Osteocyte (in vitro differentiated cells): ENCODE measurements at places on chromosomes 12 and 14. TPM values are rescaled to one million over a fixed set of nuclear protein-coding genes. Genes with fewer than 3 reads are reported as not detected.

- DNase-seq: no peak
These were observed 42.8 kb downstream of the IRF2BPL start for GRCh38 chr14:76985540-76986230.

DNA sequence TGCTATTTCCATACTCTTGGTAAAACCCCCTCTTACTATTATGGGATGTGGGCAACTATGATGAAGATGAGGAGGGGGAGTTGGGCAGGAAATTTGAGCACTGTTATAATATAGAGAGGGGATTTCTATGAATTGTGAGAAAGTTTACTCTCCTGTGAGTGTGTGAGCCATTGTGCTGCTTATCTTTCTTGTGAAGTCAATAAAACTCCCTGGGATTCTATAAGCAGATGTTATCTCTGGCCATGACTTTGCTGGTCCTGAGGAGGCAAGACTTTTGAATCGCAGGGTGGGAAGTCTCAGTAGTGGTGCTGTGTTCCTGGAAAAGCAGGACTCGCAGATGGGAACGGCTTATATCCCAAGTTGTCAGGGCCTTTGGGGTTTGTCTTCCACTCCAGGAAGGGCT lies 62.2 kb downstream of the EMP1 start:
- no peak for DNase-seq

DNA sequence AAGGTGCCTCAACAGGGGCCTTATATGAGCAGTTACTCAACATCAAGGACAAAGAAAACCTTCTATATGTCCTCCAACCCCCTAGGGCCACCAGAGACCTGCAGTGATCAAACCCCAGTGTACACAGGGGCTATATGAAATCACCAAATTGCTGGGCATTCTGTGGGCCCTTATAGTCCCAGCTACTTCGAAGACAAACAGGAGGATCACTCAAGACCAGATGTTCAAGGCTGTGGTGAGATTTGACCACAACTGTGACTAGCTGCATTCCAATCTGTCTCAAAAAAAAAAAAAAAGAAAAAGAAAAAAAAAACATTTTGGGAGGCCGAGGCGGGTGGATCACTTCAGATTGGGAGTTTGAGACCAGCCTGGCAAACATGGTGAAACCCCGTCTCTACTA lies 51.0 kb upstream of the PRB2 start:
- no peak for DNase-seq

DNA sequence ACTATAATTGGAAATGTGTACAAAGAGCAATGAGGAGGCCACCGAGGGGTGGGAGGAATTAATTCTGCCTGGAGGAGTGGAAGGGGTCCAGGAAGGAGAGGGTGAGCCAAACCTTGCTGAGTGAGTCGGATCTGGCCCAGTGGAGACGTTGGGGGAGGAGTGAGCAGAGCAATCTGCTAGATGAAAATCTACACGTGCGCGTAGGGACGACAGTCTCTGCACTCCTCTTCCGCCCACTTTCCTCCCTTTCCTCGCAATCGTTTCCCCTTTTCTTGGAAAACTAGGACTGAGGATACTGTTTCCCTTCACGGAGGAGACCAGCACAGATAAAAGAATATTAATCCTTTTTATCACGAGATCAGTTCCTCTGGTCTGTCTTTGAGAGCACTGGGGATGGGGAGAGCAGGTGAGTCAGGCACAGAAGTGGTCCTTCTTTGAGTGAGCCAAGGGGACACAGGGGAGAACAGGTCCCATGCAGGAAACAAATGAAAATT lies 2.9 kb upstream of the NAB2 start:
- no peak for DNase-seq

GRCh38 chr14:50798048-50798421 lies 32.9 kb downstream of the NIN start:
- no peak for DNase-seq

DNA sequence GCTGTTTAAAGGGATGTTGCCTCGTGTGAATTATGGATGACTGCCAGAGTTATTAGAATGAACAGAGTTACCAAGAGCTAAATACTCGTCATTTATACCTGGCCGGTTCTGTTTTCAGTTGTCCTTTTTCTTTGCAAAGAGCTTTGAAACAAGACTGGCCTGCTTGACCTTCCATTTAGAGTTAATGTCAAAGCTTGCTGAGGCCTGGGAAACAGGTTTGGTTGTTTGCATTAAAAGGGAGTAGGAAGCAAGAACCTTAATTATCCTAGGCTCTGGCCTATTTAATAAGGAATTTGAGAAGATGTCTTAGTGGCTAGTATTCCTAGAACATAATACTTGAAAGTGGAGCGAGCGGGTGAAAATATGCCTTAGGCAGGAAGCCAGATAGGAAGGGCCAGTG lies 233.3 kb downstream of the CACNA1C start:
- DNase-seq: no peak

GRCh38 chr12:124015494-124016461 lies 42.8 kb downstream of the ZNF664 start:
- no peak for DNase-seq

GRCh38 chr12:9039397-9039977 lies 50.1 kb downstream of the KLRG1 start:
- DNase-seq: no peak

DNA sequence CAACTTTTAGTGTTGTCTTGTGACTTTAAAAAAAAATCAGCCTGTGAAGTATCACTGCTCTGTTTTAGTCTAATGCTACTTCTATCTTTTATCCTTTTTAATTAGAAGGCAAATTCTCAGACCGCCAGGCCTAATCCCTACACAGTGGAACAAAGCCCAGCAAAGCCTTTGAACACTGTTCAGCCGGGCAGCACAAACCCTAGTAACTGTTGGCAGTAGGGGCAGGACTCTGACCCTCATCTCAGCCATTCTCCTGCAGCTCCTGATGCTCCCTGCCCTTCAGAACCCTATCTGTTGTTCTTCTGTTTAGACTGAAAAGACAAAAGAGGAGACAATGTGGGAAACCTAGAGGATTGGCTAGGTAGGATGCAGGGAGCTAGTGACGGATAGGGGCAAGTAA lies 78.0 kb upstream of the OTX2 start:
- no peak for DNase-seq

- DNase-seq: no peak
These were observed 155.5 kb downstream of the SYT1 start for GRCh38 chr12:79020106-79020505.

GRCh38 chr12:117486840-117487659 lies 125.6 kb upstream of the NOS1 start:
- DNase-seq: no peak

DNA sequence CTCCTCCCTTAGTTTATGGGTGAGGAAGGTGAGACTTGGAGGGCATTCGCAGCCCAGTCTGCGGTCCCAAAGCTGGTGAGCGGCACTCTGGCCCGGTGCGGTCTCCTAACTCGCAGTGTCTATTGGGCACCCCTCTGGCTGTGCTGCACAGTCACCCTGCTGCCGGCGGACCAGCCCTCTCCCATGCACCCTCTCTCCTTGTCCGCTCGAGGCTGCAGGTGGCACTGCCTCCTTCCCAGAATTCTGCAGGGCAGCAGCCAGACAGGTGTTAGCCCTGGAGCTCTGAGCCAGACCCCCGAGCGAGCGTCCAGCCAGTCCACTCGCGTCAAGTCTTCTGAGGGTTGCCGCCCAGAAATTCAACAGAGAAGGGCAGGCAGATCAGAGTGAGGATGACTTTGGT lies 56.8 kb upstream of the DYNC1H1 start:
- DNase-seq: no peak

- no peak for DNase-seq
These were observed 86.2 kb upstream of the TMTC1 start for GRCh38 chr12:29869946-29870345.

- no peak for DNase-seq
These were observed 67.2 kb downstream of the CCDC88C start for GRCh38 chr14:91350483-91350812.

- DNase-seq: no peak
These were observed 32.0 kb upstream of the SEL1L start for GRCh38 chr14:81565441-81566290.

- no peak for DNase-seq
These were observed 27.1 kb upstream of the LUM start for GRCh38 chr12:91138337-91138920.

- no peak for DNase-seq
These were observed 54.9 kb upstream of the SRSF5 start for GRCh38 chr14:69711881-69712560.

DNA sequence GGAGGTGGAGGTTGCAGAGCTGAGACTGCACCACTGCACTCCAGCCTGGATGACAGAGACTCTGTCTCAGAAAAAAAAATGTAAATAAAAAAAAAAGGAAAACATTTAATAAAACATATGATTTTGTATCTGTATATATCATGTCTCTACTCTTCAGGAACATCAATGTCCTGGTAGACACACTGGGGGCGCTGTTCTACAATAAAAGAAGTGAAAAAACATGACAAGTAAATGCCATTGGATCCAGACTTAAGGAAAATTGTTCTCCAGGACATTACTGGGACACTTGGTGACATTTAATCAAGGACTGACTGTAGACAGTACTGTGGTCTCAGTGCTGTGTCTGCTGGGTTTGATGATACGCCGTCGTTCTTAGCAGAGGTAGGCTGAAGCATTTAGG lies 15.5 kb upstream of the KLC1 start:
- DNase-seq: no peak

DNA sequence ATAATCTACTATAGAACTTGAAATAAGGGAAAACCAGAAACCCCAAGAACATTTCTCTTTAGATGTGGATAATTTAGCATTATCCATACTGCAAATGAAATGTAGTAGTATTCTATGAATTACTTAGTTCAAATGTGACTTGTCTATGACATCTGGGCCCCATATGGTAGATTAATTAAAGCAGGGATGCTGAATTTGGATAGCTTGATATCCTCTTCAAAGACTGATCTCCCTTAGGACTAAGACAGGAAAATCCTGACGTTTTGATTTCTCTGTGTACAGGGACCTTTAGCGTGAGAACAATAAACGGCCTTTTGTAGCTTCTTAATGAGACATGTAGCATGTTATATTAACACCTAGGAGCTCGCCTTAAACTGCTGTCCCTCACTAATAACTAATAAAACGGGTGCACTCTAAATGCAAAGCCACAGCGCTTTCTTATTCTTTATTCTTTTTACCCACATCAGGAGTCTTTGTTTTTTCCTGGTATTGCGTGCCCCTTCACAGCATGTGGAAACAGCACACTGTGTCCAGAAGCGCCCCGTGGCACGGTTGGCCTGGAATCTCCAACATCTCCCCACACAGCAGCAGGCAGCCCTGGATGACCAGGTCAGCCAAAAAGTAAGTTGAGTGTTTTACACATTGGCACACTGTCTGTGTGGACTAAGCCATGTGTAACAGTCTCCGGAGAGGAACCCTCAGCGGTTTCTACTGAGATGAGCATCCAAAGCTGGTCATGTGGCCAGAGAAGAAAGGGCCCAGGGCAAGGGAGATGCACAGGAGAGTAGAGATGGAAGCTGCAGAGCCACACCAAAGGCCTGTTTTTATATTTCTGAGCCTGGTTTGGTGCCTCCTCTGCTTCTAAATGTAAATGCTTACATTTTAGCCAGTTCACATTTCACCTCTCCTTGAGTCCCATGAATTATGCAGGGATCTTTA lies 93.1 kb downstream of the SRGAP1 start:
- DNase-seq: no peak

- no peak for DNase-seq
These were observed 9.2 kb upstream of the NUAK1 start for GRCh38 chr12:106147956-106148355.

GRCh38 chr12:119603767-119604166 lies 10.2 kb downstream of the TMEM233 start:
- no peak for DNase-seq

DNA sequence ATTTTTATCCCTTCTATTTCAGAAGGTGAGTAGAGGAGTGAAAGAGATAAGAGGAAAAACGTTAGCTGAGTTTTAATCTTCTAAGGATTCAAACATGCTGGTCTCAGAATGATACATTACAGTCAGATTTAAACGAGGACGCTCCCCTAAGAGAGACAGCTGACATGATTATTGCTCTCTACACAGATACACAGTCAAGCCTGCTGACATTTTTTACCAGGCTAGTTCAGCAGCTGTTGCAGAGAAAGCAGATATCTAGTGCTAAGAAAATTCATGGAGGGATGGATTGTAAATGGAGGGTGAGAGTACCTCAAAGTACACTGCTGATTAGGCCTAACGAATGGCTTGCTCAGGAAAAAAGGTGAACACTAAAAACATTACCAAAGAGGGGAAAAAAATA lies 31.9 kb upstream of the SOS2 start:
- DNase-seq: no peak

DNA sequence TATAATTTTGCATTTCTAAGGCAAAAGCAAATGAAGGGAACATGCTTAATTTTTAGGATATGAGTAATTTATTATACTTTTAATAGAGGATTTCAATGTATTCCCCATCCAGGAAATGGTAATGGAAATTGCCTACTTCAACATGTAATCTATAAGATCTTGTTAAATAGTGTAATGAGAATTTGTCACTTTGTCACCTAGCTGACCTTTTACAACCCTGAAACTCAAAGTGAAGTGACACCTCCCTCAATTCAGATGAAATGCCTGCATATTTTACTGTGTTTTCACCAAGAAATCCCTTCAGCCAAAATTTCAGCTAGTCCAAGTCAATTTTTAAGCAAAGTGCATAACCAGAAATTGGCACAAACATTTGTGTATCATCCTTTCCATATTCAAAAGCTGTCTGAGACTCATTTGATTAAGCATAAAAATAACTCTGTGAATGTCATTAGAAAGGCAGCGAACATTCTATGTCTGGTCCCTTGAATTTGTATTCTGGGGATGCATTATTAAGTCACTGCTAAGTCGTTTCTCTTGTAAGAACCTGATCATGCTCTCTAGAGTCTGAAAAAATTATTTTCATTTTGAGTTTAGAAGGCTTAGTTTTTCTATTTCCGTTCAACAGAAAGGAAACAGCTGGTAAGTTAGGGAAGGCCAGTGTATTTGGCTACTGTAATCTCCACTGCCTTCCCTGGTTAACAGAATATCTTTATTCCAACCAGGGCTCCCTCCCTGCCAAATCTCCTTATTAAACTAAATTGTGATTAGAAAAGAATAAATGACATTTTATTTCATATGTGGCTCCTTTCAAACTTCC lies 100.8 kb downstream of the IGF1 start:
- no peak for DNase-seq

DNA sequence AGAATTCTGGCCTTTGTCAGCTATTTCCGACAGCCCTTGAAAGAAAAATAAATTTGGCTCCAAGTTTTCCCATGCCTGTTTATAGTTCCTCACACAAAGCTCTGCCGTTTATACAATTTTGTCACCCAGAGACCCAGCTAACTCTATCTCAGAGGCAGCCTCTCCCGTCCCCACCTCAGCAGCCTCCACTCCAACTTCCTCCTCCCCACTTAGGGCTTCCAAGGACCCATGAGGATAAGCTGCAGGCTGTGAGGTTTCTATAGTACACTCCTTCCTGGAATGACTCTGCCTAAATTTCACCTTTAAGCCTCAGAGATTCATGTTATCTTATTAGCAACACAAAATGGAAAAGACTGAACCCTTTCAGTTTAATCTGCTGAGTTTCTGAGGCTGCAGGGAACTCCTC lies 71.8 kb downstream of the TTC9 start:
- DNase-seq: no peak

- DNase-seq: no peak
These were observed 332.9 kb downstream of the BCAT1 start for GRCh38 chr12:24615967-24616411.

The CLBA1 gene
- total RNA-seq: 7.5 and 7.7 TPM in 2 replicates

The ENDOU gene
- not detected in 2 replicates for total RNA-seq

The BORCS5 gene
- total RNA-seq: 16.7 and 17.1 TPM in 2 replicates

The CDK17 gene
- 33.8 and 37.2 TPM in 2 replicates for total RNA-seq

The KRT8 gene
- 18.6 and 19.8 TPM in 2 replicates for total RNA-seq

The PSMC6 gene
- 69.4 and 79.8 TPM in 2 replicates for total RNA-seq

The CMKLR1 gene
- total RNA-seq: 47.5 and 48.5 TPM in 2 replicates

The GPATCH2L gene
- 61.0 and 62.0 TPM in 2 replicates for total RNA-seq

The AQP2 gene
- total RNA-seq: not detected in 2 replicates

The PLD4 gene
- 0.05 and 0.18 TPM in 2 replicates for total RNA-seq

The GARIN6 gene
- total RNA-seq: not detected in 2 replicates

The OAS2 gene
- not detected in 2 replicates for total RNA-seq

The ANKLE2 gene
- 69.5 and 70.0 TPM in 2 replicates for total RNA-seq

The EGLN3 gene
- total RNA-seq: 0.37 and 0.38 TPM in 2 replicates
